A549 (cell line): ENCODE measurements at places on chromosomes 16 and 17.

- no peak for DNase-seq
These were observed 7.6 kb downstream of the IFT20 start for GRCh38 chr17:28327709-28328108.

DNA sequence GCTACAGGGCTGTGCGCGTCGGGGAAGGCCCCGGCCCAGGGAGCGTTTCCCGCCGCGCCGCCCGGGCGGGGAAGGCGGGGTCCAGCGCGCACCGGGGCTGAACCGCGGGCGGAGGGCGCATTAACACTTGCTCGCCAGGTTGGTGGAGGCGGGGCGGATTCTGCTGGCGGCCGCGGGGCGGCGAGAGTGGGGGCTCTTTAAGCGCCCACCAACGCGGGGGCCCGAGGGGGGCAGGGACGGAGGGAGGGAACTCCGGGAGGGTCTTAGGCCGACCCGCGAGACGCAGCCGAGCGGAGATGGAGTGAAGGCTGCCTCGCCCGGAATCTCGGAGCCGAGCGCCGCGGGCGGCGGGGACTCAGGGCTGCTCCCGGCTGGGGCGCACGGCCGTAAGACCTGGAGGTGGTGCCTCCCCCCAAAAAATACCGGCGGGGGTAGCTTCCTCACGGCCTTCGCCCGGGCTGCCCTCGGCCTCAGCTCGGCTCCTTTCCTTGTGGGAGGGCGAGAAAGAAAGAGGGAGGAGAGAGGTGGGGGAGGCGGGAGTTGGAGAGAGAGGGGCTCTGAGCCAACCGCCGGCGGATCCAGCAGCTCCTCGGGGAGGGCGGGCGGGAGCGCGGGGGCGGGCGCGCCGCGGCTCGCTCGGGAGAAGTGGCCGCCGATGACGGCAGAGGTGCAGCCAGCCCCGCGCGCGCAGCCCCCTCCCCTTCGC is 415 bp upstream of the FOXF1 start:
- DNase-seq, result no peak

- no peak for DNase-seq
These were observed 64.6 kb upstream of the CLEC18B start for GRCh38 chr16:74485916-74486315.

DNA sequence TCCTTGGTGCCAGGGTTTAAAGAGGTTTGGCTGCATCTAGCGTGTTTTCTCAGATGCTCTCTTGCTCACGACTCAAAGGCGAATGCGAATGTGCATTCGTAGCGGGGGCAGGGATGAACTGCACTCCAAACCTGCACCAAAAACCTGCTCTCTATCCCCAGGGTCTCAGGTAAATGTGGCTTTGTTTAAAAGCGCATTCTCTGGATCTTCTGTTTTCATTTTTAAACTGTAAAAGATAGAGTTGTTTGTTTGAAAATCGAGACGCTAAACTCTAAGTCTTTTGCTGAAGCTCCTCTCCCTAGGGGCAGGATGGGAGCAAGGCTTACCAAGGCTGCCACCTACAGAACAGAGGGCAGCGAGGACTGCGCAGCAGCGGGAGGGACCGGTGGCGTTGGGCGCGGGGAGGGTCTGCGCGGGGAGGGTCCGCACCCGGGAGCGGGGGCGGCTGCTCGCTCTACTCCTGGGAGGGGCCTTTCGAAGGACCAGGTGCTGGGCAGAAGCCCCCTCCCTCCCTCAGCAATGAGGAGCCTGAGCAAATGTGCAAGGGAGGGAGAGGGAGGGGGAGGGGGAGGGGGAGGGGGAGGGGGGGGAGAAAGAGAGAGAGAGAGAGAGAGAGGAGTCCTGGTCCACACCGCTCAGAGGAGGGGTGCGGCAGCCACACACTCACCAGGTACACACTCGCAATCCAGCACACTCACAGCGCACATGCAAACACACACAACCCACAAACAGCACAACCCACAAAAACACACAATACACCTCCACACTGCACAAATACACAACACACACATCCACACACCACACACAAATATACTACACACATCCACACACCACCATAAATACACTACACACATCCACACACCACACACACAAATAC is 142.8 kb downstream of the GRIN2A start:
- DNase-seq, result peak; percentile 38

- DNase-seq, result no peak
These were observed 318 bp upstream of the RBL2 start for GRCh38 chr16:53433930-53434376.

DNA sequence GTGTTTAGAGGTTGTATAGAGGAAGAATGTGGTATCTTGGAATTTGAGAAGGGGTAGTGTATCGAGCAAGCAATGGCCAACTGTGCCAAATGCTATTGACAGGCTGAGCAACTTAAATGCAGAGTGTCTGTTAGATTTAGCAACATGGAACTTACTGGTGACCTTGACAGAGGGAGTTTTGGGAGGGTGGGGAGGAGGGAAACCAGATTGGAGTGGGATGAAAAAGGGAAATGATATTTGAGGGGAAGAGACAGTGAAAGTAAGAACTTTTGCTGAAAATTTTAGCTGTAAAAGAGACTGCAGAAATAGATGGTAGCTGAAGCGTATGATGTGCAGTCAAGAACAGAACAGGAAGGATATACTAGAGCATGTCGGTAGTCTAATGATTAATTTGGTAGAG is 1.1 kb downstream of the LRRC36 start:
- DNase-seq, result no peak
